ENCODE measurements at places on chromosomes 1 and 21. TPM values are rescaled to one million over a fixed set of nuclear protein-coding genes. Genes with fewer than 3 reads are reported as not detected.

TBX15 gene
- 0.33 TPM for total RNA-seq

WDR64 gene
- total RNA-seq = not detected

LCE1B gene
- not detected for total RNA-seq

HAPLN2 gene
- total RNA-seq = not detected

LRRC53 gene
- not detected for total RNA-seq

MMEL1 gene
- total RNA-seq = 0.38 TPM

C1QTNF12 gene
- 0.33 TPM for total RNA-seq

KRTAP13-2 gene
- total RNA-seq = not detected

BCL2L15 gene
- total RNA-seq = 0.33 TPM

CCDC27 gene
- total RNA-seq = not detected

Data from vein endothelial cell (primary cell).